ENCODE measurements at places on chromosomes 5 and 9.

DNA sequence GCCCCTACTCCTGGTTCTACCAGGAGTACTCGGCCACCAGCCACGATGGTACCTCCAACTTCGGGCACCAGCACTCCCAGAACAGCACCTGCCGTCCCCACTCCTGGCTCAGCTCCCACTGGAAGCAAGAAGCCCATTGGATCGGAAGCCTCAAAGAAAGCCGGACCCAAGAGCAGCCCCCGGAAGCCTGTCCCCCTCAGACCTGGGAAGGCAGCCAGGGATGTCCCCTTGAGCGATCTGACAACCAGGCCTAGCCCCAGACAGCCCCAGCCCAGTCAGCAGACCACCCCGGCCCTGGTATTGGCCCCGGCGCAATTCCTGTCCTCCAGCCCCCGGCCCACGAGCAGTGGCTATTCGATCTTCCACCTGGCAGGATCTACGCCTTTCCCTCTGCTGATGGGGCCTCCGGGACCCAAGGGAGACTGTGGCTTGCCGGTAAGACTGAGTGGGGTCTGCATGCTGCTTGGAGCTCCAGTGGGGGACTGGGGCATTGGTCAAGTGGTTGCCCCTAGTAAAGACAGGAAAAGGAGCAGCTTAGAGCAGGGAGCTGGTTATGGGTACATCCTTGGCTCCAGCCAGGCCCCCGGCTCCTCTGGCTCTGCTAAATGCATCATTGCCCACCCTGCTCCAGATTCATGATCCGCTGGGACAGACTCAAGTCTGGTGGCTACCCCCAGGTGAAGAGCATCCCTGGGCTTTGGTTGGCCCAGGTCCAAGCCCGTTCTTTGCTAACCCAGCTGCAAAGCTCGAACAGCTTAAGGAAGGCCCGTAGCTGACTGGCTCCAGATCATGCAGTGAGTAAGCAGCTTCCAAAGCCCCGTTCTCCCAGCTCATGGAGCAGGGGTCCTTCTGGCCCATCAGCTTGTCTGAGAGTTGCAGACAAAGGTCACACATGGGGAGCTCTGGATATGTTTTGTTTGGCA is 14.0 kb downstream of the COL27A1 start:
- DNase-seq: no peak

DNA sequence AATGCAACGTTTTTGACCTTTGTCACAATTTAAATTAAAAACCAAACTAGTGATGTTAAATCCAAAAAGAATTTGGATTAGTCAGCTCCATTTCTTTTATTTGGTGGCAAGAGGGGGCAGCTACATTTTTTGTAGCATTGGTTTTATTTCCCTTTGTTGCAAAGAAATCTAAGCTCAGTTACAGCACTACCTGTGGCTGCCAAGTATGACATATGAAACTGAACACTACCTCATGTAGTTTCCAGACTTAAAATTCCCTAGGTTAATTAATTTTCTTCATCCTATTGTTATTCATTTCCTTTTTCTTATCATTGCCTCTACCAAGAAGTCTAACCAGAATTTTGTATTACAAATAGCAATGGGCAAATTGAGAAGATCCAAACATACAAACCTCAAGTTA is 393.5 kb downstream of the BRINP1 start:
- no peak for DNase-seq

GRCh38 chr9:121612511-121612998 is 38.9 kb upstream of the DAB2IP start:
- DNase-seq: no peak

GRCh38 chr9:82129708-82130107 is 141.1 kb downstream of the SPATA31D1 start:
- no peak for DNase-seq

GRCh38 chr5:157115502-157115901 is 6.7 kb upstream of the HAVCR2 start:
- DNase-seq: no peak

Data from head of caudate nucleus (tissue), 42 donors.